ENCODE measurements at places on chromosomes 11 and 22. TPM values are rescaled to one million over a fixed set of nuclear protein-coding genes. Genes with fewer than 3 reads are reported as not detected.

The MFNG gene
- total RNA-seq = 171 TPM

The CCDC89 gene
- total RNA-seq = 0.20 TPM

GRCh38 chr22:50625131-50625567 is 2.8 kb downstream of the ARSA start:
- H3K4me3 ChIP-seq = no peak overlapping the region
- H3K27ac ChIP-seq = no peak overlapping the region

DNA sequence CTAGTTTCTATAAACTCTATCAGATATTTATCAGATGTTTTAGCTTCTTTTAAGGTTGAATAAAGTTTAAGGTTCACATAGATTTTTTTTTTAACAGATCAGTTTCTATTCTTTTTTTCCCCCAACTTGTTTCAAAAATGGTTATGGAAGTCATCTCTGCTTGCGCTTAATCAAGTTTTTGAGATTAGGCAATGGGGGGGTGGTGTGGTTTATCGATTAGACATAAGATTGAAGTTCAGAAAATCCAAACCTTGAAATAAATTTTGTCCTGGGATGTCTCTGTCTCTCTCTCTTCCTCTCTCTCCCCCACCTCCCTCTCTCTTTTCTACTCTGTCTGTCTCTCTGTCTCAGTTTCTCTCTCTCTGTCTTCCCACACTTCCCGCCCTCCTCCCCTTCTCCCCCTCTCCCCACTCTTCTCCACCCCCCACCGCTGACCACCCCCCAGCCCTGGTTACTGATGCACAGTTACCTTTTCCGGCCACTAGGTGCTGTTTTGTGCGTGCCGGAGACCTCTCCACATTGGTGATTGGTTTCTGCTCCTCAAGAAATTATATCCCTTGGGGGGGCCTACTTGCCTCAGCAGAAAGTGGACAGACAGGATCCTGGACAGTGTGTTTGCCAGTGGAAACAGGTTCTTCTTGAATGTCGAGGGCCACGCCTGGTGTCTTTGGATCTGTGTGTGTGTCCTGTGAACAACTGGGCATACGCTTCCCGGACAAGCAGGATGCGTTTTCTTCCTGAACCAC is 29.7 kb upstream of the ANO1 start:
- no peak overlapping the region for H3K27ac ChIP-seq
- no peaks in the 10 kb centered on the region for H3K4me1 ChIP-seq
- no peak overlapping the region for H3K4me3 ChIP-seq
- no peak for DNase-seq

GRCh38 chr11:57792060-57792541 is 30.5 kb downstream of the CTNND1 start:
- H3K4me1 ChIP-seq = peaks cover 37% of the 10 kb centered on the region
- H3K27ac ChIP-seq = peak overlapping the region; percentile 13
- DNase-seq = peak; percentile 87
- no peaks in the 10 kb centered on the region for H3K36me3 ChIP-seq
- peak overlapping the region; percentile 52 for H3K4me3 ChIP-seq
- H3K27me3 ChIP-seq = no peaks in the 10 kb centered on the region

DNA sequence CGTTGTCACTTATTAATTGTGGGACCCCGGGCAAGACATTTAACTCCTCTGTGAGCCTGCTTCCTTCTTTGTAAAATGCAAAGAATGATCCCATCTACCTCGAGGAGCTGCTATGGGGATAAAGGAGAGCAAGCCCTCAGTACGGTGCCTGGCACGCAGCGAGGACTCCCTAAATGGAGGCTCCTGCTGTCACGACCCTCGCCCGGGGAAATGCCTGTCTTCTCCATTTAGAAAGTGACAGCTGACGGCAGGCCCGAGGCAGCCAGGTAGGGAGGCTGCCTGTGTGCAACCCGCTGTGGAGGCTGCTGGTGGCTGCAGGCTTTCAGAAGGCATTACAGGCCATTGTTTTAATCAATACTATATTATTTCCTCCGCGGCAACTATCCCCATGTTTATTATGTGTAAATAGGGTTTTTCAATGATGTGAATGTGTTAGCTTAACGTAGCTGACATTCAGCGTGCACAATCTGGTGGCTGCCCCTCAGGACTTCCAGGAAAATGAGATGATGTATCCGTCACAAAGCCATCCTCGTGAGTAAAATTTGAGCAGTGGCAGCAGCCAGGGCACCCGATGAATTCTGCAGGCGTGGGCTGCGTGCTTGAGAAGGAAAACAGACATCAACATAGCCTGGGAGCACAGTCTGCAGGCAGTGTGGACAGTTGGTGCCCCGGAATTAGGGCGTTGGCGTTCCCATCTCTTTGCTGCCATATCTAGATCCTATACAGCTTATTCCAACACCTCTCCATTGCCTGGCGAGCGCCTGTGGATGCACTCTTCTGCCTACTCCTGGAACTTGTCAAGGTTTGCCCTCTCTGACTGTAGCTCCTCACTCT is 228.3 kb downstream of the ST3GAL4 start:
- H3K4me3 ChIP-seq = no peak overlapping the region
- no peak for DNase-seq
- no peaks in the 10 kb centered on the region for H3K36me3 ChIP-seq
- no peaks in the 10 kb centered on the region for H3K4me1 ChIP-seq

- H3K27ac ChIP-seq = no peak overlapping the region
- no peak for DNase-seq
- H3K4me3 ChIP-seq = peak overlapping the region; percentile 34
- no peaks in the 10 kb centered on the region for H3K27me3 ChIP-seq
- peaks cover 96% of the 10 kb centered on the region for H3K4me1 ChIP-seq
- no peaks in the 10 kb centered on the region for H3K36me3 ChIP-seq
These were observed 12.4 kb downstream of the GRAP2 start for GRCh38 chr22:39913321-39913720.

The MAPK1 gene
- total RNA-seq = 132 TPM

The APOBEC3B gene
- total RNA-seq = 6.7 TPM
